ENCODE measurements at places on chromosomes 6 and 20.

DNA sequence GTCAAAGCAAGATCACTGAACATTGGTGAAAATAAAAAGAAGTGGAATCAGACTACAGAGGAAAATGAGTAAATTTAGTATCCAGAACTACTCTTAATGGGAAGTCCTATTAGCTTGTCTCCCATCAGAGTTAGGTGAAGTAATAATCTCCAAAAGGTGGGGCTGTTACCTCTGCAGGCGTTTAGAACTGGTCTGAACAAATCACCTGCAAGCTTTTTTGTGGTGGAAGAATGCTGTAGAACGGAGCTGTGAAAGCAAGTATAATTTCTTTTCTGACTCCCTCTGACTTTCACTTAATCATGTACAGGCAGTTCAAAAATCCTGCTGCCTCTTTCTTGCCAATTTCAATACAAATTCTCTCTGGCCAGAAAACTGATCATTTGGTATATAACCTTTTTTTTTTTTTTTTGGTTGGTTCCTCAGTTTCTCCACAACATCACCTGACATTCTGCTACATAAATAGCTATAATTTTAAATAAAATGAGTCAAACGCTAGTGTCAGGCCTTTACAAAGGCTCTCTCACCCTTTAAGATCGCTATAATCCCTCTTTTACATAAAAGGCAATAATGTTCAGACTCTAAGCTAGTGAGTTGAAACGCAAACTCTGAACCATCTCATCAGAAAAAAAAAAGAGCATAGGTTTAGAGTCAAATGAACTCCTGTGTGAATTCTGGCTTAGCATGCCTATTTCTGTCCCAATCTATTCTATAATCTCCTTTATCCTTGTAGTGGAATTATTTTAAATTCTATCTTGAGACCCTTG, 38.8 kb downstream of the CITED2 start:
- DNase-seq, result no peak

- no peak for DNase-seq
Observed at GRCh38 chr20:16684416-16684815, 45.4 kb upstream of the SNRPB2 start.

DNA sequence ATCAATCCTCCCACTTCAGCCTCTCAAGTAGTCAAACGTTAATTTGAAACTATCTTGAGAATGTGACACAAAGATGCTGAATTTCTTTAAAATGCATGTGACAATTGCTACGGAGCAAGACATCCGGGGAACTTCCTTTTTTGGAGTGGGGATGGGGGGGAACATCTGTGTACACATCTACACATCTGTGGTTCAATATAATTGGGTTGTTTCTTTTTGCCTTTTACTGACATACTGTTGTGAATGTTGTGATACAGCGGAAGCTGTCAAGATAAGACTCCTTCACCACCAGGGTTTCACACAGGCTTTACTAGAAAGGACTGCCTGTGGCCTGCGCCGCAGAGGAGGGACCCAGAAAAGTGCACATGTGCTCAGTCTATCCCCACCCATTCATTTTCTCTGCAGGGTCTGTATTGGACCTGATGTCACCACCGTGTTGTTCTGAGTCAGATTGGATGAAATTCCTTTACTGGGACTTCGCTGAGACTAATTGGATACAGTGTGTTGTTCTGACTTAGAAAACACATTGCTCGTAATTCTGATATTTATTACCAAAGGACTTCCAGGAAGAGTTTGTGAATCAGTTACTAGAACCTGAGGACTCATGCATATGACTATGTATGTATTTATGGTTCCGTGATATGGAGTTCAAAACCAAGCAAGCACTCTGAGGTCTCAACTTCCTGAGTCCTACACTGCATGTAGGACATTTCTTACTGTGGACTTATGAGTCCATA, 98.7 kb upstream of the SGK1 start:
- DNase-seq, result peak; percentile 67

- no peak for DNase-seq
Observed at GRCh38 chr20:44990425-44990824, 24.1 kb downstream of the STK4 start.

DNA sequence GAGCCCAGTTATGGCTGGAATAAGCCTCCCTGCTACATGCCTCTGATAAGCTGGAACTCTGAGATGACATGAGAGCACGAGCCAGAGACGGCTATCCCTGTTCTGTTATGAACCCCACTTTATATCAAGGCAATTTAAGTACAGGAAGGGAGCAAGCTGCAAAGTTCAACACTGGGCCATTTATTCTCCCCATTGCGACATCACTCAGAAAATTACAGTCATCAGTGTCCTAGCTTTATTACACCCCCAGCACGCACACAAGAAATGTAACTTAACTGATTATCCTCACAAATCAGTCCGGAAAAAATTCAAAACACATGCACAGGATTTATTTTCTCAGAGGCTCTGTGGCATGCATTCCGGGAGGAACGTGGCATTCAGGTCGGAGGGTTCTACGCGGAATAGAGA, 125.3 kb upstream of the SLC2A12 start:
- DNase-seq, result no peak

DNA sequence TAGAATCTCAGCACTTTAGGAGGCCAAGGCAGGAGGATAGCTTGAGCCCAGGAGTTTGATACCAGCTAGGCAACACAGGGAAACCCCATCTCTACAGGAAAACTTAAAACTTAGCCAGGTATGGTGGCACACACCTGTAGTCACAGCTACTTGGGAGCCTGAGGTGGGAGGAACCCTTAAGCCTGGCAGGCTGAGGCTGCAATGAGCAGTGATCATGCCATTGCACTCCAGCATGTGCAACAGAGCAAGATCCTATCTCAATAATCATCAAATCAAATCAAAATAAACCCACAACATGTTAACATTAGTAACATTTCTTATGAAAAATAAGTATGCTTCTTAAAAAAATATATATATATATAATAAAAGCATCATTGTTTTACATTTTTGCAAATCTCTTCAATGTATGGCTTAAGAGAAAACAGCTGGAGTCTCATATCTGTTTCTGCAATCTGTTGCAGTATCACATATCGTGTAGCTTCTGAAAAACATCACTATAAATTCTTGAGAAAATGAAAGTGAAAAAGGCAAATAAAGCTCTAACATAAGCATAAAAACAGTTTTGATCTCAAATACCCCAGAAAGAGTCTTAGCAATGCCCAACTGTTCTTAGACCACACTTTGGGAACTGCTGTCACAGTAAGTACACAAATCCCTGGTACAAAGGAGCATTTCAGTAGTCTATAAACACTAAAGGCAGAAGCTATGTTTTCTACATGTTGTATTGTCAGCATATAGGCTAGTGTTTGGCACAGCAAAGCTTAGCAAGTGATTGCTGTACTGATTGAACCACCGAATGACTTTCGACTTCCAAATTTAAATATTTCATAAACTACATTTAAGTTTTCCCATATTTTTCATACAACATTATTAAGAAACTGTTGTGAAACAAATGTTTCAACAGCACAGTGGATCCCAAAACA, 8.0 kb downstream of the MMUT start:
- DNase-seq, result no peak

DNA sequence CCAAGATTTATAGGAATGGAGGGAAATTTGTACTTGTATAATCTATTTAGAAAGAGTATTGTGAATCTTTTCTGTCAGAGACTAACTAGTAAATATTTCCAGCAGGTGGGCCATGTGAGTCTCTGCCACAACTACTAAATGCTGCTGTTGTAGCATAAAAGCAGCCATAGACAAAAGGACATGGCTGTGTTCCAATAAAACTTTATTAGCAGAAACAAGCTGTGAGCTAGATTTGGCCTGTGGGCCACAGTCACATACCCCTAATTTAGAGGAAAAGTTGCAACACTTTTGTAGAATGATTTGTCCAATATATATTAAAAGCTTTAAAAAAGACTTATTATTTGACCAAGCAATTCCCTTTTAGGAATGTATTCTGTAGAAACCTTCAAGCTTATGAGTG, 207.2 kb downstream of the LMBRD1 start:
- DNase-seq, result no peak

DNA sequence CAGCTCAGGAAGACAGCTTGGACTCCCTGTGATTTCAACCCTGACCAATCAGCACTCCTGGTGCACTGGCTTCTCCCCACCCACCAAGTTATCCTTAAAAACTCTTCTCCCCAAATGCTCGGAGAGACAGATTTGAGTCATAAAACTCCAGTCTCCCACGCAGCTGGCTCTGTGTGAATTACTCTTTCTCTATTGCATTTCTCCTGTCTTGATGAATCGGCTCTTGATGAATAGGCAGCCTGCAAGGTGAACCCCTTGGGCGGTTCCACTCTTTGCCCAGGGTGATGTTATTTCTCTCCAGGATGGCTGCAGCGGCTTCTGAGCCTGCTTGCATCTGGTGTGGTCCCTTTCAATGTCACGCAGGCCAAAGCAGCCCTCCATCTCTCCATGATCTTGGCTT, 12.4 kb downstream of the SLC52A3 start:
- no peak for DNase-seq

DNA sequence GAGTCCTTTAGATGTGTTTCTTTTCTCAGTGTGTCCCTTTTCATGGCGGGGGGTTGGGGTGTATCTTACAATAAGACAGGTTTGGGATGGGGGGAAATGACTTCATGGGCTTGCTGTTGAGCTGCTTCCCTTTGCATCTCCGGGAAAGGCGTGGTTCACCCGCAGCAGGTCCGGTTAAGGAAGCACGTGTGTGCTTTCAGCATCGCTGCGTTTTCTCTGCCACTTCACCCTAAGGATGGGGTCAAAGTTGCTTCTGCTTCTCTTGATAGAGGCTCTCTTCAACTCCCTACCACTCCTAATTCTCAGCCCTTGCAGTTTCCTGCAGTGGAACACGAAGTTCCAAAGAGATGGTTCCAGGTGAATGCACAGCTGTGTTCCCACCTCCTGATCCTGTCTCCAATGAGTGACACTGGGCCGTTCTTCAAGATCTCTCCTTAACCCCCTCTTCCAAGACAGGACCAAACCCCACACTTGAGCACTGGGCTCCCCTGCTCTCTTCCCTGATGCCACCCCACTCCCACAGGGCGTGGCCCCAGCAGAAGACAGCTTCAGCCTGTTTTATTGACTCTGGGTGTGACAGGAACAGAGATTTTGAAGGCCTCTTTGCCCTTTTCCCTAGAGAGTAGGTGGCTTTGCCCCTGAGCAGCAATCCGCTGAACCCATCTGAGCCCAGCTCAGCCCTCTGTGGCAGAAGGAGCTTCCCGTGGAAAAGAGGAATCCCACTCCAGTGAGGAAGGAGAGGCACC, 85.2 kb downstream of the PLEKHG1 start:
- peak; percentile 68 for DNase-seq
